Esophagus squamous epithelium (tissue), 5 donors: ENCODE measurements at places on chromosomes 3 and 15.

- DNase-seq: no peak
Observed at GRCh38 chr15:100042558-100042957, 299.2 kb downstream of the ADAMTS17 start.

DNA sequence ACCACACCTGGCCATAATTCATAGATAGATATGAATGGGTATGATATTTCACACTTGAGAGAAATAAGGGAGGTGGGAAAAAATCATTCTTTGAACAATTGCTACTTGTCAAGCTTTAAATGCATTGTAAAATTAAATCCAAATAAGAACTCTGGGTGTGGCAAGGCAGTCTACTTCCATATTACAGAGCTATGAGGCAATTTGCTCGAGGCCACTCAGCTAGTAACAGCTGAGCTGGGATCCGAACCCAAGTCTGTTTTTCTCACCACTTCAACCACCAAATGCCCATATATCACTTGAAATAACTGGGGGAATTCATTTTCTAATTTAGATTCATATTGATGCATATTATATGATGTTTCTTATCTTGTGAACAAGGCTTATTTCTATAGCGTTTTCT, 482.2 kb upstream of the ADAMTS9 start:
- DNase-seq: no peak

- no peak for DNase-seq
Observed at GRCh38 chr3:58129041-58129770, 81.6 kb downstream of the DNASE1L3 start.

DNA sequence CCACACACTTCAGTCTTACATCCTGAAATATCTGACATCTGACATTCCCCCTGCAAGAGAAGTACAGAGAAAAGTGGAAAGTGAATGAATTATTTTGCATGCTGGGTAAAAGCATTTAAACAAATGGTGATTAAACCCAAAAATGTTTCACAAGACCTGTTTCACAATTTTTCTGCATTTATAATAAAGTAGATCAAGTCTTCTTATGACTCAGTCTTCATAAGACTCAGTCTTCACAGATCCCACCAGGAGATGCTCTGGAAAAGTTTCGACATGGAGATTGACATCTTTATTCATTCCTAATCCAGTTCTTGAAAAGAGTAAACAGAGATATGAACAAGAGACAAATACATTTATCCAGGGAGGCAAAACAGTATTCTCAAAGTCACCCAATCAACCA, 13.2 kb upstream of the EDC3 start:
- DNase-seq: no peak

DNA sequence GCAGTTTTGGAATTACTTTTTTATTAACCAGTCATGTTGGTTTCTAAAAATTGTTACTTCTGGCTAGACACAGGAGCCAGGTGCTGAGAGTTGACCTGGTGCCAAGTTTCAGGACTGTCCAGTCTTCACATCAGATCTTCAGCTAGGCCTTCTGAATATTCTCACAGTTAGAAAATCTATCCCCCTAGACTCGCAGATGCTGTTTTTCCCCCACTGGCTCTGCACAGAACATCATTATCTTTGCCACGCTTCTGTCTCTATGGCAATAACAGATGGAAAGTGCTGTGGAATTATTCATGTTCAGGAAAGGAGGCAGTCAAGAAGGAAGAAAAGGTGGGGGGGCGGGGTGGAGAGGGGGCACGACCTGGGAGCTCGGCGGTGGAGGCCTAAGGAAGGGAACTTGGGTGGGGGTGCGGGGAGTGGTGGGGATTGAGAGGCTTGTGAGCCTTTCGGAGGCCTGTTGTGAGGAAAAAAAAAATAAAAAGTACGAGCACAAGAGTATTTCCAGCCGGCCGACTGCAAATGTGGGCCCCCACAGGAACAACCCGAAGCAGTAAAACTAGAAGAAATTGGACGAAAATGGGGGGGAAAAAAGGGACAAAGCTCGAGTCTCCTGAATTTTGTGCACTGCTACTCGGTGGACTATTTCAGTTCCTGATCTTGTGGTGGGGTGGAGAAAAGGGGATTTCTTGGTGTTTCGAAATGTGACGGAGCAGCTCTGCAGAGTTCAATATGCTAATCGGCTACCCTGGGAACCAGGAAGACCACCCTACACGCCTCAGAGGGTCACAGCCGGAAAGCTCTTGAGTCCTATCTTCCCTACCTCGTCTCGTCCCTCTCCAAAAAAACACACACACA, 1.5 kb upstream of the SKIL start:
- peak; percentile 5 for DNase-seq

DNA sequence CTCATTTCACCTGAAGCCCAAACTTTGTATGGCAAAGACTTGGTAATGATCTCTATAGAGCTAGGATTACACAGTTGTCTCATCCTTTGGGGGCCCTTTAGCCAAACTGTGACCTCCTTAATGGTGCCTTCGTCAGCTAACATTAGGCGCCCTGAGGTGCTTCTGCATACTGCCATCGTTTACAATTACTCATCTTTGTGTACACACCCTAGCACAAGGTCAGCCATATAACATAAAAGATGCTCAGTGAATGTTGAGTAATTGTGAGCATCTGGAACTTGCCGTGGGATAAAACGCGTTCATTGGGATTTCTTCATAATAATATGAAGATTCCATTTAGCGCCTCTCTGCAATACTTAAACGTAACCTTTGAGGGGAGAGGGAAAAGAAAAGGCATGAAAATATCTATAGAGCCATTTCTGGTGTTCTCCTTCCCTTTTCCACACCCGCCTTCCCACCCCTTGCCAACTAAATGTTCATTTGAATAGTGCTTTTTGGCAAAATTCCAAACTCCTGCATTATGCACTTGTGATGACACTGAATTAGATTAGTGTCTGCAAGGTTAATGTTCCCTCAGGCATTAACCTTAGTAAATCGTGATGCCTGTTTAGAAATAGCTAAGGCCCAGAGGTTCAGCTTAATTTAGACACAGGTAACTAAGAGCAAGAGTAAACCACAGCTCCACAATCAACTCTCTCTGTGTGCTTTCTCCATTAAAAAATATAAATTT, 990 bp upstream of the ZNF148 start:
- DNase-seq: no peak

GRCh38 chr3:12922306-12922705, 80.9 kb upstream of the RPL32 start:
- DNase-seq: no peak

- DNase-seq: no peak
Observed at GRCh38 chr15:68553314-68553993, 25.3 kb upstream of the CORO2B start.

DNA sequence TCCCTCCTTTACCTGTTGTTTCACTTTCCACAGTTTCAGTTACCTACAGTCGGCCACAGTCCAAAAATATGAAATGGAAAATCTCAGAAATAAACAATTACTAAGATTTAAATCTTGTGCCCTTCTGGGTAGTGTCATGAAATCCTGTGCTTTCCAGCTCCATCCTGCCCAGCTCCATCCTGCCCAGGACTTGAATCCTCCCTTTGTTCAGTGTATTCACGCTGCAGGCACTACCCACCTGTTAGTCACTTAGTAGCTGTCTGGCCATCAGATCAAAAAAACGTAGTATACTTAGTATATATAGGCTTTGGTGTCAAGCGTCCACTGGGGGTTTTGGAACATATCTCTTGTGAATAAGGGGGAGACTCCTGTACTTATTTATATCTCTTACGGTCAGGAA, 329.0 kb upstream of the SEMA6D start:
- DNase-seq: no peak

- no peak for DNase-seq
Observed at GRCh38 chr3:150146991-150147761, 176.5 kb upstream of the PFN2 start.

DNA sequence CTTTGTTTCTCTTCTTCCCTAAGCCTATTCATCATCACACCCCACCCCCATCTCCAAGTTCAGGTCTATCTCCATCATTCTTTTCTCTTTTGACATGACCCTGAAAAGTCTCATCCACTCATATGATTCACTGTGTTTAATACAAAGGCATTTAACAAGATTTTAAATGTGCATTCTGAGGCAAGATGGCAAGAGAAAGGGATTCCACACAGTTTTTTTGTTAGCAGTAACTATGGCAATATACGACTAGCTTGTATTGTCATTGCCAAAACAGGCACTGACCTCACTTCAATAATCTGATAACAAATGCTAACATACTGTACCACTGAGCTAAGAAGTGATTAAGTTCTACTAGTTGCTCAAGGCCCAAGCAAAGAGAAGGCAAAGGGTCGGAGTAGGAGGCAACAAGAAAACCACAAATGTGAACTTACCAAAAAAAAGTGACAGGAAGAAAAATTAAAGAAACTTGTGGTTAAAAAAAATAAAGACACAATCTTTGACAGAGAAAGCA, 53.2 kb downstream of the FBN1 start:
- no peak for DNase-seq

GRCh38 chr3:158148218-158148617, 38.3 kb downstream of the RSRC1 start:
- no peak for DNase-seq

GRCh38 chr3:78683284-78683683, 1084.5 kb downstream of the ROBO1 start:
- no peak for DNase-seq

DNA sequence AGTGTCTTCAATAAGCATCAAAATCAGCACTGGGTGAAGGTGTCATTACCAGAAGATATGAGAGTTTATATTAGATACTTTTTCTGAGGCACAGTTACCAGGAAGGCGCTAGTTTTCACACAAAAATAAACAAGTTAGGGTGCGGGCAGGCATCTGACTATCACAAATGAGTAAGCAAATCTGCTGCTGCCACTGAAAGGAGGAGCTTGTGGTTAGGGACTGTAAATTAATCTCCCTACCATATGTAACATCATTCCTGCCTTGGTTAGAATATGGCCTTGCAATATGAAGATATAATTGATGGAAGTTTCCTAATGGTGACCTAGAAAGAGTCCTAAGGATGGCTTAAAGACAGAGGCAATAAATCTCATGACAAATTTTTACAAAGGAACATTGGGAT, 19.5 kb upstream of the EID1 start:
- no peak for DNase-seq

DNA sequence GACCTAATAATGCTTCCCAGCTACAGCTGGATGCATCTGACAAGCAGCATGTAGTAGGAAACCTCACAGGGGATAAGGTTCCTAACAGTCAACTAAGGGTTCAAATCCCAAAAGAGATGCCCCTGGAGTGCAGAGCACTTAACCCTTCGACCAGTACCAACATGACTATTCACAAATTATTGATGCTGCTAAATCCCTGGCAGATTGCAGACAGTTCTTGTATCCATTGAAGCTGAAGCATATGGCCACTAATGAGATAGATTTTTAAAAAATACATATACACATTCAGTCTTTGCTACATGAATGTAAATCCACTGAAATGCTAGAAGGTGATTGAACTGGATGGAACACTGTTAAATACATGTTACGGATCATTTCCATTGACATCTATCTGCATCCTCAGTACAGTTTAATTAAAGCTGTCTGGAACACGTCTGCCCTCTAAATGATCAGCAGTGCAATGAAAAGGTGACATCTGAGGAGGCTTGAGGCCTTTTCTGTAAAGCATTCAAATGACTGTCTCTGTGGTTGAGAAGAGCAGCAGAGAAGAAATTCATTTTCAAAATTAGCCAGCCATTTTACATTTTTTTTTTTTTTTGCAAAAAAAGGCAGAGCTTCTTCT, 19.5 kb upstream of the NANOGP8 start:
- no peak for DNase-seq

GRCh38 chr3:10600296-10600714, 94.9 kb upstream of the ATP2B2 start:
- no peak for DNase-seq

- DNase-seq: no peak
Observed at GRCh38 chr15:91970142-91970541, 116.6 kb downstream of the SLCO3A1 start.

GRCh38 chr3:14948609-14949038, 1.2 kb downstream of the NR2C2 start:
- no peak for DNase-seq

DNA sequence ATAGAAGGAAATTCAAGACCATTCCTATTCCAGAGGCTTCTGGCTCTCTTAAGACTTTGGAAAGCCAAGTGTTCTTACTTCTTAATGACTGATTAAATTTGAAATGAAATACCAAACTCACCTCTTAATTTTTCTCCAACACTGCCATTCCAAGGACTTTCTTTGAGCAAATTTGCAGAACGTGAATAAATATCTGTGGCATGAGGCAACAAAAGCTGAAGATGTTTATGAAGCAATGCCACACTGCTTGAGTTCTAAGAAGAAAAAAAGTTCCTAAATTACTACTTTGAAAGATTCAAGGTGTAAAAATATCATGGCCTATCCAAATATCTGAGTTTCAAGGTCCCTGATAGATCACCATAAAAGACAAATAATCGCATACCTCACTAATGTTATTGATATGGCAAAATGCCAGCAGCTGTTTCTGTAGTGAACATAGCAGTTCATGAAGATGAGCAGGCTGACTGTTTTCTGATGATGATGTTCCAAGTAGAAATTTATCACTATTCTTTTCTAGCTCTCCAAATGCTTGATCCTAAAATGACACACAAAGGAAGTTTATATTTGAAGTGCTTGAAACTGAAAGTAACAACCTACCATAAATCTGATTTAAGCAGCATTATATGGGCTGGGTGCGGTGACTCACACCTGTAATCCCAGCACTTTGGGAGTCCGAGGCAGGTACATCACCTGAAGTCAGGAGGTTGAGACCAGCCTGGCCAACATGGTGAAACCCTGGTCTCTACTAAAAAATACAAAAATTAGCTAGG, 104.4 kb downstream of the HERC1 start:
- no peak for DNase-seq

DNA sequence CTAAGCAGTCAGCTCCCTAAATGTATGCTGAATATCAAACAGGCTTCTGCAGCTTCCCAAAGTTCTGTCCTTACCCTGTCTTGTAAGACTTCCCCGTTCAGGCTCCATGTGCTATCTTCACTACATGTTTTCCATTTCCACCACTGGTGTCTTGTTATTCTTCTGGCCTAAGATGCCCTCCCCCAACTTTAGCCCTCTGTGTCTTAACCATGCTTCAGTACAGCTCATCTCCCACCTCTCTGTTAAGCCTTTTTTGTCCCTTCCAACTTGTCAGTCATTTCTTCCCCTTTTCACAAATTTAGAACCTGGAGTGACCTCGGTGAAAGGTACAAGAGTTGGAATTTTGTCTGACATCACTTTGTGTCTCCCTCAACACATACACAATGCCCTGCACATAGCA, 151.7 kb upstream of the TBL1XR1 start:
- no peak for DNase-seq

GRCh38 chr15:49706805-49707204, 86.0 kb downstream of the DTWD1 start:
- no peak for DNase-seq

GRCh38 chr3:117130222-117130621, 420.6 kb downstream of the TUSC7 start:
- no peak for DNase-seq

DNA sequence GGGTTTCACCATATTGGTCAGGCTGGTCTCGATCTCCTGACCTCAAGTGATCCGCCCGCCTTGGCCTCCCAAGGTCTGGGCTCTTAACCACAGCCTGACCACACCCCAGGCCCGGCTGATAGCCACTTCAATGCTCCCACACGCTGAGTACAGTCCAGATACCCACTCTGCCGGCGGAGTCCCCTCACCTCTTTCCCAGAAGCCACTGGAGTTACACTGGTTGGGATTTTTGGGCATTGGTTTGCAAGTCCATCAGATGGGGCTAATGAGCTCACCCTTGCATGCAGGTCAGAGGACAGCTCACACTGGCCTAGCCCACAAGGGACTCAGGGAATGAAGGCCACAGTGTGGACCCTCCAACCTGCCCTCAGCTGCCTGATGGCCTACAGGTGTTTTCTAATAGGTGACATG, 60.1 kb downstream of the IQSEC1 start:
- DNase-seq: no peak

GRCh38 chr15:55222588-55222987, 25.8 kb upstream of the RSL24D1 start:
- DNase-seq: no peak

GRCh38 chr15:31485911-31486461, 159.4 kb downstream of the KLF13 start:
- DNase-seq: no peak
